RPMI8226 (cell line): ENCODE measurements at places on chromosomes 6 and 20.

- peak; percentile 20 for DNase-seq
Observed at GRCh38 chr20:62685781-62686555, 22.7 kb upstream of the NTSR1 start.

GRCh38 chr6:157172231-157172701 lies 151.1 kb downstream of the TMEM242 start:
- no peak for DNase-seq

- no peak for DNase-seq
Observed at GRCh38 chr6:122719176-122719575, 60.3 kb upstream of the FABP7 start.

DNA sequence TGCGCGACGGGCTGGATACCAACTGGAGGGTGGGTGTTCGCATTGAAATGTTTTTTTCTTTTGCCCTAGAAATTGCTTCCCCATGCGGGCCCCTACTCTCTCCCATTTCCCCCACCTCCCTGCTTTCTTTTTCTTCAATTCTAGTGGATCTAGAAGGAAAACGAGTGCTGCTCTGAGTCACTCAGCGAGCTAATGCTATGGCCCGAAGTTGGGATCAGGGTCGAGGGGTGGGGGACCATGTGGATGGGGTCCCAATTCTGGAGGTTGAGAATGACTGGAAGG lies 71.5 kb downstream of the SOX4 start:
- no peak for DNase-seq

GRCh38 chr6:74480561-74480960 lies 725.3 kb downstream of the COL12A1 start:
- no peak for DNase-seq

- no peak for DNase-seq
Observed at GRCh38 chr6:33075208-33075567, 602 bp upstream of the HLA-DPB1 start.

- peak; percentile 75 for DNase-seq
Observed at GRCh38 chr20:62367136-62367632, at the start of gene LAMA5. Gene LAMA5 (minus strand): TSS chr20:62367312. CDS start chr20:62367245, 67 bp downstream.

- no peak for DNase-seq
Observed at GRCh38 chr20:32539817-32540675, 45.1 kb downstream of the NOL4L start.

- DNase-seq, result no peak
Observed at GRCh38 chr6:16061818-16062217, 67.1 kb upstream of the MYLIP start.

GRCh38 chr6:166415306-166415705 lies 32.6 kb upstream of the MPC1 start:
- no peak for DNase-seq

GRCh38 chr6:107114926-107115694 lies at the start of gene BEND3:
Gene BEND3 (minus strand): TSS chr6:107115515. CDS start chr6:107099285, 16,230 bp downstream.
- peak; percentile 53 for DNase-seq

DNA sequence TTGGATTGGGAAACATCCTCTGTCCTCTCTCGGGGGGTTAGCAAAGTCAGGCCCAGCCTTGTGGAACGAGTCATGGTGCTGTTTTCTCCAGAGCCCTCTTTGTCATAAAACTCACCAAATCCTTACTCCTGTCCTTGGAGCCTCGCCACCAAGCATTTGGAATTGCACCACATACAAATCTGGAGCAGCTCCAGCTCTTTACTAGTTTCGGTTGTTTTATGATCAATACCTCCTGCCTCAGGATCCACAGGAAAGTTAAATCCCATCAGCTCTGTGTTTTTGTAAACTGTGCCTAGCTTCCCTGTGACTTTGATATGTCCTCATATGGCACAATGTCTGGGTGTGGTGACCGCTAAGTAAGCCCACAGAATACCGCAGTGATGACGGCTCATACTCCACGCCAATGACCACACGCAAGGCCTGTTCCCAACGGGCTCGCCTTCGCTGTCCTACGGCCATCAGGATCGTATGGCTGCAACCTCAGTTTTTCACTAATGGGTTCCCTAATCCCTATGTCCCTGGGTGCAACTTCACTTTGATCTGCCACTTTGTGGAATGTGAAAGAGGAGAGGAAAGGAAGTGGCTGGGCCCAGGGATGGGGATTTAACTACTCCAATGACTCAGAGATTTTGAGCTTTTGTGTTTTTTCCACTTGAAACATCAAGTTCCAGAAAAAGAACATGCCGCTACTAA lies 111.3 kb upstream of the FOXQ1 start:
- DNase-seq, result no peak

DNA sequence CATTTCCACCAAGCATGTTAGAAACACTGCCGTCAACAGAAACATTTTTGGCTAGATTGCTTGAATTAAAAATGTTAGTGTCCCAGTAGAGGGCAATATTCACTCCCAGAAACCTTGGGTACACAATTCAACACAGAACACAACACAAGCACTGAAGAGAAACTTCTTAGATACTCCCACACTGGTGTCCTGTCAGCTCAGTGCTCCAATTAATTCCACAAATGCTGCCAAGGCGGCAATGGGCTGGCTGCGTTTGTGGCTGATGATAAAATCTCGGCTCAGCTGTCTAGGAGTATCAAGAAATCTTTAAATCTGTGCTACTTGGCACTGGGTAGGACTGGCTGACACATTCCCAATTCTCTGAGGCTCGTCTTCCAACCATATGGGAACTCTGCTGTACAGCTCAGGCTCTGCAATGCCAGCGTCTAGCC lies 39.3 kb downstream of the BEND3 start:
- DNase-seq, result no peak

GRCh38 chr6:84441456-84441855 lies 214.0 kb upstream of the CEP162 start:
- no peak for DNase-seq

GRCh38 chr6:152954443-152954842 lies 28.4 kb downstream of the FBXO5 start:
- peak; percentile 9 for DNase-seq

GRCh38 chr6:40348591-40348990 lies 238.6 kb downstream of the LRFN2 start:
- no peak for DNase-seq

DNA sequence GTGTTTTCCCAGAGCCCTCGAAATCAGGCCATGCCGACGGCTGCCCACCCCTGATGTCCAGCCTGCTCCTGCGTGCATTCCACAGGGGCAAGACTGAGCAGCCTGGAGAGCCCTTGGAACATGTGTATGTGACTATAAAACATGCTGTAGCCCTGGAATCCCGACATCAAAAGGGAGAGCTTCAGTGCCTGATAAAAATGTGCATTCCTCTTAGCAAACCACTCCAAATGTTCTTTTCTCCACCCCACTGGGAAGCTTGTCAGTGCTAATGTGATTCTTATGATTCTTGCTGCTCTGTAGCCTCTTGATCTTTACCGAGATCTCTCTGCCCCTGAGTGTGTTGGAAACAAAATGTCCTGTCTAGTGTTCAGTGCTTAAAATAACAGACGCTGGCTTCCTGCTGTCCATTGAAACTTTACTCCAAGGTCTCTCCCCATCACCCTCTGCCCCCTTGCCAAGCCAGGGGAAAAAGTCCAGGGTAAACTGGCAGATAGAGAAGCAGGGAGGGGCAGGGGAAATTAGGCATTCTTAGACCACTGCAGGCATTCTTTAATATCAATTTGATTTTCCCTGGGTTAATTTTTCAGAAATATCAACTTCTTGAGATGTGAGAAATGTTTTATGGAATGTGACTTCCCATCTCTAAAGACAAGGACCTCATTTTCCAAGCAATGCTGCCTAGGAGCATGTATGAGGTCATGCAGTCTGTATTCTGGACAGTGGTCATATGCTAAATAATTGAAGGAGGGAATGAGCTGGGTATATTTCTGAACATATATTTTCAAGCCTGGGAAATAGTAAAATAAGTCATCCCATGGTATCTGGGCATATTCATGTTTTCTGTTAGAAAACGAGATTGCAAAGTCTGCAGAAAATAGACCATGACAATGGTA lies 73.8 kb upstream of the ISM1 start:
- DNase-seq, result no peak

DNA sequence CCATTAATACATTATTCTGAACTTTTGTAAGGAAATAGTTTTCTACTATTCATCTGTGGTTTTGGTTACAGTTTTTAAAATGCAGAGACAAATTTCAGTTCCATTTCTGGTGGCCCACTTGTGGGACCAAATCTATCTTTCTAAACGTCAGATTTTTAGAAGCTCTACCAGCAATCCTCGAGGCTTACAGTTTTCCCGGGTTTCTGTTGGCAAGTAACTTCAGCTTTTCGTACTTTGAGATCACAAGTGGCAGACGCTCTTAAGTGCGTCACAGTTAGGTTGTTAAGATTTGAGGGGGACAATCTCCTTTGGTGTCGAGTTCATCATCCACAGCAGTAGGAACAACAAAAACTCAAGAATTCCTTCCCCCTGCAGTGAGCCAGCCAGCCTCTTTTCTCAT lies 60.0 kb downstream of the JARID2 start:
- no peak for DNase-seq

- peak; percentile 64 for DNase-seq
Observed at GRCh38 chr20:4563534-4563933, 158.2 kb upstream of the PRND start.

GRCh38 chr20:38386004-38386403 lies 39.7 kb downstream of the LBP start:
- no peak for DNase-seq

GRCh38 chr6:16496991-16497801 lies 258.8 kb downstream of the GMPR start:
- no peak for DNase-seq

DNA sequence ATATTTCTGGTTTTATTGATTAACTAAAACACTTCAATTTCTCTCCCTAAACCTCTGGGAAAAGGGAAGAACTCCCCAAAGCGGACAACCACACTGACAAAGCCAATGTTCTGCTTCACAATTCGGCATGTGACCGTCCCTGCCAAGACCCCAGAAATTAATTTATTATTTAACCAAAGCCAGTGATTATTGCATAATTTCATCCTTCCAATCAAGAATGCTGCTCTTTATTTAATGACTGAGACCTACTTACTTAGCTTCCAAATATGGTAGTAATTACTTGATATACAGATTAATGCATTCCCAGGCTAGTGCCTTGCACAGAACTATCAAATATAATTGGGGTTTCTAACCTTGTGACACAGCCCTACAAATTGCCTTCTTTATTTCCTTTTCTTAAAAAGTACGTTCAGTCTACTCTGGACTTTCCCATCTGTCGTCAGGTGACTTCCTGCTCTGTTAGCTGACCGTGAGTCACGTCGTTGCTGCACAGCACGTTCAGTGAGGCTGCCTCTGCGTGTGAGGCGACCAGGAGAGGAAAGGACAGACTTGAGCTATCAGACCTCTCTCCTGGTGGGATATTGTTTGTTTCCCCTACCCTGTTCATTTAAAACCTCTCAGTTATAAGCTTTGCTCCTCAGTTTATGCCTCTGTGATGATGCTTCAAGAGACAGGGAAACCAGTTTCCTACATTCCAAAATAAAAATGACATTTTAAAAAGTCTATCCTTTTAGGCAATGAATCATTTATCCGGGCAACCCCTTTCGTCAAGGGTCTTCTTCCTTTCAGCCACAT lies 55.7 kb upstream of the TNFAIP3 start:
- DNase-seq, result peak; percentile 41

DNA sequence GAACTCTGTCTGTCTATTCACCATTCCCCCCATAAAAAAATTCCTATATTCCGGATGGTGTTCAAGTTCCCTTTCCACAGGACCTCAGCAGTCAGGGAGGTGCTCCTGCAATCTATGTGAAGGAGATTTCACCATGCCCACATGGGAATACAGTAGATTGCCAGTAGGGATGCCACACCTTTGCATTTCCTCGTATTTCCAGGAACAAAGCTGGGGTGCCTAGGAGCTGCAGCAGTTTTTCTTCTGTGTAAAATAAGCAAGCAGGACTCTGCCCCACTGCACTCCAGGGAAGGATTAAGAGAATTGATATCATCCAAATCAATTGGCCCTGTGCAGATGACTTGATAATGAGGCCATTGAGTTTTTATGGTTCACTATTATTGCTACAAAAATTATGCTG lies 7.4 kb upstream of the KIF16B start:
- no peak for DNase-seq

DNA sequence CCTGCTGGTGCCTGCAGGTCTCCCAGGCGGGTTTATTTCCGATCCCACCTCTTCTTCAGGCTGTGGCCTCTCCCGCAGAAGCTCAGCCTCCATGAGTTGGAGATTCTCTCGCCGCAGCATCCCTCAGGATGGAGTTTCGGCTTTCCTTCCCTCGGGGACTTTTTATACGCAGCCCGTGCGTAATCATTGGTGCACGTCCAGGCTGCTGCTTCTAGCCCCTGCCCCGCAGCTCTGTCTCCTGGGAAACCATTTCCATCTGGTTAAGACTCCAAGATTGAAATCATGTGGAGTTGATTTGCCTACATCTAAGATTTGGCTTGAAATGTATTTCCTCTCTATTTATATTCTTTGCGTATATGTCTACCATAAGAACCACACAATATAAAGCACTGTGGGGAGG lies 46.7 kb upstream of the CARMIL1 start:
- no peak for DNase-seq

- no peak for DNase-seq
Observed at GRCh38 chr20:59996108-59996507, 37.9 kb downstream of the CDH26 start.

DNA sequence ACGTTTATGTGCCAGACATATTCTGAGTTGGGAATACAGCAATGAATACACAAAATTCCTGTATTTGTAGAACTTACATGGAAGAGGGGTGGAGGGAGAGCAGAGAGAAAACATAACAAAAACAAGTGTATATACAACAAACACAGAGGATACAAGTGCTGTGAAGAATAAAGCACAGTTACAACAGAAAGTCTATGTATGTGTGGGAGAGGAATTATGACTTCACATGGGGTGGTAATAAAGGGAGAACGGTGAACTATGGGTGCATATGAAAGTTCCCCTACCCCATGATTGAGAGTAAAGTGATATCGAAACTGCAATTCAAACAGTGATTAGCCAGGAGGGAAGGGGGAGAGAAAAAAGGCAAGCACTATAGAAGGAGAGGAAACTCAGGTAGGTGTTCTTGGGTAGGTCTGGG lies 24.6 kb downstream of the HBS1L start:
- DNase-seq, result no peak

- DNase-seq, result no peak
Observed at GRCh38 chr20:19232997-19233794, 20.8 kb downstream of the SLC24A3 start.

- no peak for DNase-seq
Observed at GRCh38 chr6:89184344-89184743, 32.8 kb downstream of the GABRR1 start.

GRCh38 chr20:47117371-47117770 lies 222.7 kb downstream of the EYA2 start:
- DNase-seq, result no peak
